Hypothalamus (tissue), 51 donors: ENCODE measurements at places on chromosomes 7 and 10.

DNA sequence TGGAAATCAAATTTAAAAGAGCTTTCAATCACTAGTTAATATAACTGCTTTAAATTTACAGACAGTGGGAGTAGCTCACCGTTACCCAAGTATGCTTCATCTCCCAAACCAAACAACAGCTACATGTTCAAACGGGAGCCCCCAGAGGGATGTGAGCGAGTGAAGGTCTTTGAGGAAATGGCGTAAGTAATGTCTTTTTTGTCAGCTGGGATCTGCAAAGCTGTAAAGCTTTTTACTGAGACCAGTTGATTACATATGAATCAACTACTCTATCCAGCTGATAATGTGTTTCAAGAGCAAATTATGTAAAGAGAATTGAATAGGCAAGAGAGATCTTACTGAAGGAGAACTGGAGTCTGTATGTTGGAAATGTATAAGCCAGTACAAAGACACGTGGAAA lies 116.2 kb downstream of the GLCCI1 start:
- DNase-seq = no peak

DNA sequence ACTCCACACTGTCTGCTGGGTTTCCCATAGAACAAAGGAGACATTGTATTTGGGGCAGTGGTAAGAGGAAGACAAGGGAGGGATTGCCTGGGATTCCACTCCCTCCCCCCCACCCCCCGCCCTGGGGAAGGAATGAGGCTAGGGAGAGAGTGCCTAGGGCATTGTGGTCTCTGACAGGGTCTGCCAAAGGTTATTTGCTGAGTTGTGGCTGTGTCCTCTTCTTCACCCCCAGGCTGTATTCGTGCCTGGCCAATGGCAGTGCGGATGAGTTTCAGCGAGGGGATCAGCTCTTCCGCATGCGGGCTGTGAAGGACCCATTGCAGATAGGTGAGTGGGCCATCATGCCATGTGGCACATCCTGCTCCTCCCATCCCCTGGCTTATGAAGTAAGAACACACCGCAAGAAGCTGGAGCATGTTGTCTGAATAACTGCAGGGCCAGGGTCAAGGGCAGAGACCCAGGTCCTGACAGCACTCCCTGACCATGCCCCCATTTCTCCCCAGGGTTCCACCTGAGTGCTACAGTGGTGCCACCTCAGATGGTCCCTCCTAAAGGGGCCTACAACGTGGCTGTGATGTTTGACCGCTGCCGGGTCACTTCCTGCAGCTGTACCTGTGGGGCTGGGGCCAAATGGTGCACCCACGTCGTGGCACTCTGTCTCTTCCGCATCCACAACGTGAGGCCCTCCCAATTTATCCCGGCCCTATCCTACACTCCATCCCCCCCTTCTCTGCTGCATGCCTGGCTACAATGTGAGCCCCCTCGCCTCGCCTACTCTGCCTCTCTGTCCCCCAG lies 3.7 kb downstream of the ZSWIM8 start:
- DNase-seq = no peak

- DNase-seq = no peak
Measured at GRCh38 chr10:48404646-48405045, 98.2 kb downstream of the MAPK8 start.

DNA sequence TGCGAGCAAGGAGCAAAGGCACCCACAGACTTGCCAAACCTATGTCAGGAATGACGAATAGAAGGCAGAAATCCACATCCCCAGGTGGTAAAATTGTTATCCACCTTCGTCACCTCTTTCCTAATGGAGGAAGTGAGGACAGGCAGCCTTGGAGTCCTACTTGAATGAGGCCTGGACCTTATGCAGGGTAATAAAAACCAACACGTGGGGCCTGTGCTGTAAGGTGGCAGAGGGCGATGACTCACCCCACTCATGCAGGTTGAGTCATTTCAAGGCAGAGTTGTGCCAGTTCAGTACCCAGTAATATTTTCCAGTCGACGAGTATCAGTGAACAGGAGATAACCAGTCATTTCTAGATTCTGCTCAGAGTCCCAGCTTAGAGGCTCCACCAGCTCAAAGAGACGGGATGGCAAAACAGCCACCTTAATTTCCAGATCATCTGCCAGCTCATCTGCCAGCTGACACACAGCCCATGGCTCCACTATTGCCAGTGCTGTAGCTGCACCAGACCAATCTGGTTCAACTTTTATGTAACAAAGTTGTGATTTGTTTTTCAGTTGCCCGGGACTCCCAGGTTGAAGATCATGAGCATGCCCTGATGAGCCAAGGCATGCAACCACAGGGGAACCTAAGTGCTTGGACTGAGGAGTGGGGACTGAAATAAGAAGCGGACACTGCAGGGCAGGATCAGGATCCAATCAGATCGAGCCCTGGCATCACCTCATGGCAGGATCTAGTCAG lies 176.2 kb upstream of the ITGB1 start:
- no peak for DNase-seq

GRCh38 chr10:23150091-23150490 lies 42.0 kb upstream of the PTF1A start:
- no peak for DNase-seq

- no peak for DNase-seq
Measured at GRCh38 chr7:4726566-4726965, 44.5 kb downstream of the FOXK1 start.

DNA sequence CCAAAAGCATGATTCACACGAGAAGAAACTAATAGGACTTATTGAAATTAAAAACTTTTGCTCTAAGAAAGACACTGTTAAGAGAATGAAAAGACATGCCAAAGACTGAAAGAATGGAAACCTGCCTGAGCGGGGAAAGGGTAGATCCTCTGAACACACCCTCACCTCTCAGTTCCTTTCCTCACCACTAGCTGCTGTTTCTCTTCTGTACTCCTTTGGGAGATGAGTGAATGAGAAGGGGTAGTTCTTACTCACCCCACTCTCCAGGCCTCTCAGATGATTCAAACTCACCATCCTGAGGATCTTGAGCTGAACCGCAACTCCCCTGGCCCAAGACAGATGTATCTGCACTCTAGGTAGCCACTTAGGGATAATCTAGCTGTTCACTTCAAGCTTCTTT lies 41.9 kb downstream of the IQUB start:
- no peak for DNase-seq

DNA sequence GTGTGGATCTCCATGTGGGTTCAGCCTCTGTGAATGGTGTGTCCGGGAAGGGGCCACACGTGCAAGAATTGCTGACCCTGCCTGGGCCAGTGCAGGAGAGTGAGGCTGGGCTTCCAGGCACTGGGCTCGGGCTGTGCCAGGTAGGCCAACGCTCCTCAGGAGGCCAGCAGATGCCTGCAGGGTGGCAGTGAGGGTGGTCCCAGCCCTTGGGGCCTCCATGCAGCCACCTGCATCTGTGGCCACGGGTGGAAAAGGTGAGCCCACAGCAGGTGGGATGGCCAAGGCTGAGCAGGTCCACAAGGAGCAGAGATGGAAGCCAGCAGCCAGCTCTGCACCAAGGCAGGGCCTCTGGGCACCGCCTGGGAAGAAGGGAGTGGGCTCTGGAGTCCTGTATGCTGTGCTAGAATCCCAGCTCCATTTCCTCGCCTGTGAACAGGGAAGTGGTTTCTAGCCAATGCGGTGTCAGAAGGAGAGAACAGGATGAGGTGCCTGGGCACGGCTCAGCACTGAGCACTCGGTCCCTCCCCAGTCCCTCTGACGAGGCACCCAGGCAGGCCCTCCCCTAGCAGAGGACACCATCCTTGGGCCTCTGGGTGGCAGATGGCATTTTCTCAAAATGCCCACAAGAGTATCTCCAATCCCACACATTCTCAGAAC lies 31.1 kb upstream of the RET start:
- DNase-seq = no peak

- no peak for DNase-seq
Measured at GRCh38 chr7:158973440-158973839, 117.1 kb downstream of the DYNC2I1 start.

- peak; percentile 63 for DNase-seq
Measured at GRCh38 chr10:33008499-33009243, 50.6 kb upstream of the ITGB1 start.

GRCh38 chr7:23709081-23709750 lies 803 bp upstream of the STK31 start:
- DNase-seq = no peak

DNA sequence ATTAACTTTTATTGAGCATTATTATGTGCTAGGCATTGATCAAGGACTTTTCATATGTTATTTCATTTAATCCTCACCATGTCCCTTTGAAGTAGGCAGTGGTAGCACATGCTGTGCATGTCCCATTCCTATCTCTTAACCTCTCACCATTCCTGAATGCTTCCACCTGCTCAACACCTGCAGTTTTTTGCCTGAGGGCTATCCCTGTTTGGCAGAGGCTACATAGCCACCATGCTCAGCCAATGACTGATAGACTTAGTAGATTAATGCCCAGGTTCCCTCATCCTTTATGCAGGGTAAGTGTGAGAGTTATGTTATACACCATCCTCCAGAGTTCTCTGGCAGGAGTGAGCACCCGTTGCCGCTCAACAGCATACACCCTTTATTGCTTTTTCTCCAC lies 387.8 kb downstream of the BBS9 start:
- DNase-seq = no peak

DNA sequence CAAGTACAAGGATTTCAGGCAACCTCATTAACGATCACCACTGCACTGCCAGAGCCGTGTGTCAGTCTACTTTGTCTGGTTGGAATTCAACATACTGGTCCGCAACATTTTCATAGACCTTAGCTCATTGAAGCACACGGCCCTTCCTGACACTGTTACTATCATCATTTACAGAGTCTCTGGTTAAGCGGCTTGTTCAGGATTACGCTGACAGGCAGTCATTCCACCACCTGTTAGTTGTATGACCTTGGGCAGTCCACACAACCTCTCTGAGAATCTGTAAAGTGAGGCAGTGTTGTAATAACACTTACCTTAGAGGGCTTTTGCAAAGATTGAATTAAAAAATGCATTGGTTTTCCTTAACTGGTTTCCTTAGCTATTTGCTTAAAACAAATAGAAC lies 112.6 kb downstream of the AOAH start:
- no peak for DNase-seq

GRCh38 chr10:87560495-87561129 lies 55.9 kb downstream of the MINPP1 start:
- DNase-seq = no peak

- no peak for DNase-seq
Measured at GRCh38 chr10:24826009-24826408, 102.3 kb upstream of the ARHGAP21 start.

- no peak for DNase-seq
Measured at GRCh38 chr7:101517304-101517703, 111.8 kb downstream of the MYL10 start.

- no peak for DNase-seq
Measured at GRCh38 chr10:116286626-116287200, 13.7 kb upstream of the GFRA1 start.

GRCh38 chr10:48550071-48550691 lies 54.7 kb downstream of the ARHGAP22 start:
- DNase-seq = no peak

DNA sequence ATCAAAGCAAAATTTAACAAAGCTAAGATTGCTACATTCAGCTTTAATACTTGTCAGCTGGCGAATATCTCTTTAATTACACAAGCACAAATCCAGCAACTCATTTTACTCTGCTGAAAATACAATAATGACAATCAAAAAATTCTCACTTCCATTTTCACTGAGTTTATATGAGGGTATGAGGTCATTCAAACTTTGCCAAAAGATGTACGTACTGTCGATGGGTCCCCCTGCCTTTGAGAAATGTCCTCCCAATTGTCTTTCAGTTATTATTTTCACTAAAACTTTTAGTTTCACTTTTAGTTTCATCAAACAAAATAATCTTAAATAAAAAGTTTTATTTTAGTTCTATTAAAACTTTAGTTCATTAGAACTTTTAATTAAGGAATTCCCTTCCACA lies 159.5 kb upstream of the WDR11 start:
- no peak for DNase-seq

DNA sequence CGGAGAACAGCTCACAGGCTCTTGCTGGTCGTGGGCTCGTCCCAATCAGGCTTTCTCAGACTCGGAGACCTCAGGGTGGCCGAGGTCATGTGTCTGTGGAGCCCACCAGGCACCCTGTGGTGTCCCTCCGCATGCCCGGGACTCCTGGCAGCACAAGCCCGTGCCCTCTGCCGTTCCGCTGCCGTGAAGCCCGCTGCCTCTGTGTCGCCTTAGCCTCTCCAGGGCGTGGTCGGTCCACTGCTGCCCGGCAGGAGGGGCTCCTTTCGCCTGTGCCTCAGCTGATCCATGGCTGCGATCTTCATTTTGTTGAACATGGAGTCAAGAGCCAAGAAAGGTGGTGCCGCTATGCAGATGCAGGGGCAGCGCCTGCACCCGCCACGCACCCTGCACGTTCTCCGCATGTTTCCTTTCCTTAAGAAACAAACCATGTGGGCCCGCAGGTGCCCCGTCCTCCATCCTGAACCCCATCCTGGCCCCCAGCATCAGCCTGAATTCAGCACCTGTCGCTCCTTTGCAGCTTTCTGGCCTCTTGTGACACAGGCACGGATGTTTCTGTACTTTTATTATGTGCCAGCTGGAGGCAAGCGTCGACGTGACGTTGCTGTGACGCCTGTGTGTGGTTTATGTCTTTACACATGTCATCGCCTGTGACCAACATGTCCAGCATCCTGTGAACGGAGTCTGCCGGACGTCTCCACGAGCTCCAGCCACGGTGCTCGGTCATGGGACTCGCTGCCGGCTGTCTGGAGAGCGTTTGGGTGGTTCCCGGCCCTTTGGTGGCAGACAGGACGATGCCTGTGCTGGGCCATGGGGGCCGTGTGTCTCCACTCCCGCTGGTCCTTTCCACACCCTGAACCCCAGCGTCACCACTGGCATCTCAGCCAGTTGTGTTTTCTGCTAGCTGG lies 69.9 kb downstream of the NKX6-2 start:
- DNase-seq = no peak

DNA sequence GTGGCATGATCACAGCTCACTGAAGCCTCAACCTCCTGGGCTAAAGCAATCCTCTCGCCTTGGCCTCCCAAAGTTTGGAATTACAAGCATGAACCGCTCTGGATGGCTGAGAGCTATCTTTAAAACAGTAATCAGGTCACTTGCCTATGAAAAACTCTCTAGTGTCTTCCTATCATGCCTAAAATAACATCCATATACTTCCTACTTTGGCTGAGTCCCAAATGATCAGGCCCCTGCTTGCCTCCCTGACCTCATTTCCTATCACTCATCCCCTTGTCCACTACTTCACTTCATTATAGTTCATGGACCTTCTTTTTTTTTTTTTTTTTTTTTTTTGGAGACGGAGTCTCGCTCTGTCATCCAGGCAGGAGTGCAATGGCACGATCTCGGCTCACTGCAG lies 28.0 kb downstream of the SEPTIN7 start:
- DNase-seq = no peak

- no peak for DNase-seq
Measured at GRCh38 chr7:18626717-18627116, 131.2 kb downstream of the HDAC9 start.

- DNase-seq = no peak
Measured at GRCh38 chr10:16968416-16969041, 151.3 kb upstream of the RSU1 start.

- DNase-seq = no peak
Measured at GRCh38 chr7:47092336-47092735, 489.6 kb downstream of the TNS3 start.

DNA sequence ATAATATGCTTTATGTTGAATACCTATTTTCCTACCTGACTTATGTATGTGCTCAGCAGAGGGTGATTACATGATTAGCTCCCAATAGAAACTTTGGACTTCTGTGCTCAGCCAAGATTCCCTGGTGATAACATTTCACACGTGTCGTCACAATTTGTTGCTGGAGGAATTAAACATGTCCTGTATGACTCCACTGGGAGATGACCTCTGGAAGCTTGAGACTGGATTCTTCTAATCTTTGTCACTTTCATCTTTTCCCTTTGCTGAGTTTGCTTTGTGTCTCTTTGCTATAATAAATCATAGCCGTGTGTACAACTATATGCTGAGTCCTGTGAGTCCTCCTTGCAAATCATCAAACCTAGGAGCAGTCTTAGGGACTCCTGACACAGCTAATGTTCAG lies 120.9 kb upstream of the LRRTM3 start:
- DNase-seq = no peak
